ENCODE measurements at places on chromosomes 16 and 17.

DNA sequence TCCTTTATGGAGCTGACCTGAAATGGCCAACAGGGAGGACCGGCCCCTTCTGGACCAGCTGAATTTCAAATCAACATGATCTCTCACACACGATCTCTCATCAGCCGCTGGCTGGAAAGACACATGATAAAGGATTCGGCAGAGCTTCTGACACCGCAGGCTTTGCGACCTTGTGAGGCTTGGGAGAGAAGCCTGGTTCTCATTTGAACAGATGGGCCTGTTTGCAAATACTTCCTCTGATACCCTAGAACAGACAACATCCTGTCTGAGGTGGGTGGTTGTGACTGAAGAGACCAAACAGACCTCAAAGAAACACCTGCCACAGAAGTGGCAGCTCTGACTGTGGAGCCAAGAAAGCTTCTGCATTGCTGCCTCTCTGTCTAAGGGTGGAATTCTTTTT is 77.9 kb upstream of the SDK2 start:
- no peak for DNase-seq

DNA sequence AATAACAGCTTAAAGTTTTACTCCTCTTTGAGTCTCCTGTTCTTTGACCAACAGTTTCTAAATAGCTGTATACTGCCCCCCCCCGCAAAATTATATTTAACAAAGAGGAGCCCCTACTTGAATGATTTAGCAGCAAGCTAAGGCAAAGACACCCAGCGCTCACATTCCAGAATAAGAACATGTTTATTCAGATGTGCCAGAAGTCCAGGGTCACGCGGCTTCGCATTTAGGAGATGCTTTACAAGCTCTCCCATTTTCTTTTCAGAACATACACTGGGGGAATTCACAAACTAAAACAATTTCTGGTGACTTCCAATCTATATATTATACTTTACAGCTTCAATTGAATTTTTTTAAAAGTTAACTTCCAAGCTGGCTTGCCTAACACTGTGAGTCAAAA is 5.3 kb downstream of the PLD6 start:
- no peak for DNase-seq

GRCh38 chr16:29738514-29738913 is 7.3 kb downstream of the C16orf54 start:
- no peak for DNase-seq

GRCh38 chr17:74147966-74148365 is 55.5 kb upstream of the RPL38 start:
- no peak for DNase-seq

GRCh38 chr16:84379709-84380362 is 11.5 kb downstream of the ATP2C2 start:
- no peak for DNase-seq

GRCh38 chr16:66538910-66539309 is 11.0 kb downstream of the TK2 start:
- DNase-seq: no peak

GRCh38 chr16:3656491-3657468 is 2.3 kb downstream of the DNASE1 start:
- no peak for DNase-seq

GRCh38 chr17:62905233-62905632 is 60.8 kb upstream of the TANC2 start:
- no peak for DNase-seq

- no peak for DNase-seq
Observed at GRCh38 chr16:65120831-65121721, 787 bp downstream of the CDH11 start.

- DNase-seq: no peak
Observed at GRCh38 chr17:27268394-27269085, 25.4 kb upstream of the WSB1 start.

- no peak for DNase-seq
Observed at GRCh38 chr16:801584-802363, 1.2 kb upstream of the GNG13 start.

DNA sequence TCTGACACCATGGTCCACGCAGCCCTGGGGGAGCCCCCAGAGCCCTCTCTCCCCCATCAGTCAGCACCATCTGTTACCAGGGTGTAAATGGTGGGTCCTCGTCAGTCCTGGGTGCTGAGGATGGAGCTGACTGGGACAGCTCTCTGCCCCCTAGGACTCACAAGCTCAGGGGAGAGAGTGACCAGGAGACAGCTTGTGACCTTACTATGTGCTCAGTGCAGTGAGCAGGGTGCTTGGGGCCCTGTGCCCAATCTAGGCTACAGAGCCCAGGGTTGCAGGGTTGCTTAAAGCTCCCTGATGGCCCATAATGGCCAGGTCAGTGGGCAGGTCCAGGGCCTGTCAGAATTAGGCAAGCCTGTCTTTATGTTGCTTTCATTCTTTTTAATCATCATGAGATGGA is 11.3 kb downstream of the MMP2 start:
- no peak for DNase-seq

GRCh38 chr16:75148311-75149195 is at the start of gene ZFP1:
ZFP1 (plus strand) TSS chr16:75148524; CDS start chr16:75152952, 4,428 bp downstream.
- DNase-seq: peak; percentile 62

GRCh38 chr17:74893936-74894671 is 671 bp upstream of the FADS6 start:
- no peak for DNase-seq

DNA sequence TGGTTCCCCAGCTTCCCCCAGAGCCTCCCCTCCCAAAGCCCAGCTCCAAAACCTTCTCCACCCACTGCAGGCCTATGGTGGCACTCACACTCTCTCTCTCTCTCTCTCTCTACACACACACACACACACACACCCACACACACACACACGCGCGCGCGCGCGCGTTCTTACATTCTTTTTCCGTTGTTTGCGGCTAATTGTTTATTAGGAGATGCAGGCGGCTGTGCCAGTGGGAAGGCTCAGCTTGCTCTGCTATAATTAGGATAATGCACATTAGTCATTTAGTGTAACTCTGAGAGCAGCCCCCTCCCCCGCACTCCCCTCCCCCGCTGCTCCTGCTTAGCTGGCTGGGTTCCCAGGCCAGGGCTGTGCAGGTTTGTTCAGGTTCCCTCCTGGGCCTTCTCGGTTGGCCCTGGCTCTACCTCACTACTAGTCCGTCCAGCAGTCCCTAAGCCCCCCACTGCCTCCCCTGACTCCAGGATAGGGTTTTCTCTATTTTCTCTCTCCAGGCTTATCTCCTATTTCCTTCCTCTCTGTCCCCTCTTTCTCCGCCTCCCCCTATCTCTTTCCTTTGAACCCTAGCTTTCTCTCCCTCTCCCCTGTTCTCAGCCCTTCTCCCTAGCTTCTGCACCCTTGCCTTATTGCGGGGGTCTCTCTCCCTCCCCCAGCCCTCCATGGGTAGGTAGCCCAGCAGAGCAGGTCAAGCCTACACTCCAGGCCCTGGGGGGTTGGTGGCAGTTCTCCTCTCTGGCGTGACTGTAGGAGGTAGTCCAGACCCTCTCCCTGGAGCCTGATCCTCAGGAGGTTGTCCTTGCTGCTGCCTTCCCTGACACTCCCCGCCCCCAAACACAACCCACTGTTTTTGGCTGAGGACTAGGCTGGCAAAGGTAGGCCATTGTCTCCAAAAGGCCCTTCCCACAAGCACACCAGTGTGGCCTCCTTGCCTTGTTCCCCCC is 34.0 kb downstream of the TMEM132E start:
- DNase-seq: no peak

- no peak for DNase-seq
Observed at GRCh38 chr17:2783310-2784030, 12.8 kb upstream of the RAP1GAP2 start.

- no peak for DNase-seq
Observed at GRCh38 chr17:74730491-74731346, 6.3 kb upstream of the RAB37 start.

- no peak for DNase-seq
Observed at GRCh38 chr16:49698931-49699840, 156.7 kb downstream of the ZNF423 start.

GRCh38 chr17:4945176-4945943 is 3.0 kb downstream of the PFN1 start:
- DNase-seq: peak; percentile 66

- DNase-seq: no peak
Observed at GRCh38 chr17:83110735-83111134, 31.3 kb downstream of the METRNL start.

GRCh38 chr17:491086-492021 is 138.7 kb upstream of the RPH3AL start:
- DNase-seq: no peak

DNA sequence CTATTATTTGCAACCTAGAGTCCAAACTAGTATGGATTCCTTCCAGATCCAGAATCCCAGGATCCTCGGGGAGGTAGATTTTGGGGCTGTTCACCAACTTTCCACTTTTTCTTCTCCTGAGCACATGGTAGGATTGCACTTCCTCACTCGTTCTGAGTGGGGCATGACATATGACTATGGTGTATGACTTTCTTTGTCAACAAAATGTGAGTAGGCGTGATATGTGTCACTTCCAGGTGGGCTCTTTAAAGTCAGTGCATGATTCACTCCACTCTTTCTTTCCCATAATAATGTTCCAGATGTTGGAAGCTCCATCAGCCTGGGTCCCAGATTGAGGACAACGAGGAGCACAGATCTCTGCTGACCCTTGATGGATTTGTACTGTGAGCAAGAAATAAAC is 21.5 kb downstream of the IRX5 start:
- no peak for DNase-seq
